ENCODE measurements at places on chromosomes 3 and 15.

DNA sequence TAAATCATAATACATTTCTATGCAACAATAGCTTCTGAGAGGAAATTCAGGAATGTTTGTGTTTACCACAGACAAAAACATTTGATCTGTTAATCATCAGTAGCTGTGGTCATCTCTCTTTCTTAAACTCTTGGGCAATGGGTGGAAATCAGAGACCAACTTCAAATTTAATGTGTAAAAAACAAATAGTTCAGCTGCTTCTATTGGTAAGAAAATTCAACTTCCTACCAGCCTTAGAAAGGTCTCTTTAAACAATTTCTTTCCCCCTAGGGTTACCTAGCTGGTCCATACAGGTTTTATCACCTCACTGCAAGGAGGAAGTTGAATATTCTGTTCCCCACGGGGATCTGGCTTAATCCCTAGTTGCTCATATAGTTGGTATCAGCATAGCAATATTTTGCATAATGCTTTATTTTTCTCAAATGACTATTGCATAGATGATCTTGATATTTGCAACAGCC lies 20.3 kb upstream of the PPP4R2 start:
- no peaks in the 10 kb centered on the region for H3K36me3 ChIP-seq
- DNase-seq: no peak
- no peak overlapping the region for H3K27ac ChIP-seq
- H3K4me3 ChIP-seq: no peak overlapping the region
- peaks cover 22% of the 10 kb centered on the region for H3K4me1 ChIP-seq

DNA sequence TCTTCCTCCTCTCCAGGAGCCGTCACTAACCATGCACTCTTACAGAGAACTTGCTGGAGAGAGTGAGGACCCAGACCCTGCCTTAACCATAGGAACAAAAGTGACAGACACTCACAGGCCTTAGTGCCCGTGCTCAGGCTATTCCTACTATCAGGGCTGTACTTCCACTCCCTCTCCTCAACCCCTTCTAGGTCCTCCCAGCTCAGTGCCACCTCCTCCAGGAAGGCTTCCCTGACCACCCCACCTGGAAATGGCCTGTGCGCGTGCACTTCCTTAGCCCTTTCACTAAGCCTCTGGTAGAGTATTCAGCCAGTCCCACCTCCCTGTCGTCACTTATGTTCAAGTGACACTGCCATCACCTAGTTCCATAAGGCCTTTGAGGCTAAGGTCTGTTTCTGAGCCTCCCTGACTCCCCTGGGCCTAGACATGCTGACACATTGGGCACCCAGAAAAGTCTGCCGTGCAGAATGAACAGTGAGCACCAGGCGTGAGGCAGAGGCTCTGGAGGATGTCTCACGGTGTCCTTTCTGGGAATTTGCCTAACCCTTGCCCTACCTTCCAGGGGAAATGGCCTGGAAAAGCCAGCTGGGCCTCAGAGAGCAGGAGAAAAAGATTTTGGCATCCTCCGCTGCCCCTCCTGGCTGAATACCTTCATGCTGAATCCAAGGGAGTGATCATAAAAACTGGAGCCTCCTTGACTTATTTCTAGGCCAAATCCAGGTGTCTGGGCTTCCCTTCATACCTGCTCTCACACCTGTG lies 108.6 kb upstream of the SMAD3 start:
- H3K4me1 ChIP-seq: peaks cover 5% of the 10 kb centered on the region
- no peak overlapping the region for H3K27ac ChIP-seq
- peaks cover 3% of the 10 kb centered on the region for H3K27me3 ChIP-seq
- H3K36me3 ChIP-seq: no peaks in the 10 kb centered on the region

DNA sequence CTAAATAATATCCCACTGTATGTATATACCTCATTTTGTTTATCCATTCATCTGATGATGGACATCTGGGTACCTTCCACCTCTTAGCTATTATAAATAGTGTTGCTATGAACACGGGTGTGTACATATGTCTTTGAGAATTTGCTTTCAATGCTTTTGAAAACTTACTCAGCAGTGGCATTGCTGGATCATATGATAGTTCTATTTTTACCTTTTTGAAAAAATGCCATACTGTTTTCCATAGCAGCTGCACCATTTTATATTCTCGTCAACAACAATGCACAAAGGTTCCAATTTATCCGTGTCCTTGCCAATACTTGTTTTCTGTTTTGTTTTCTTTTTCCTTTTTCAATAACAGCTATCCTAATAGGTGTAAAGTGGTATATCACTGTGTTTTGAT lies 77.1 kb downstream of the PEAK1 start:
- no peaks in the 10 kb centered on the region for H3K27me3 ChIP-seq
- no peak overlapping the region for H3K4me3 ChIP-seq
- no peak overlapping the region for H3K27ac ChIP-seq
- H3K36me3 ChIP-seq: peaks cover 41% of the 10 kb centered on the region
- peaks cover 7% of the 10 kb centered on the region for H3K4me1 ChIP-seq

GRCh38 chr3:50542177-50543034 lies 25.1 kb downstream of the C3orf18 start:
- no peak overlapping the region for H3K27ac ChIP-seq
- peaks cover 14% of the 10 kb centered on the region for H3K27me3 ChIP-seq
- H3K4me1 ChIP-seq: no peaks in the 10 kb centered on the region
- no peaks in the 10 kb centered on the region for H3K36me3 ChIP-seq
- H3K4me3 ChIP-seq: no peak overlapping the region
- peak; percentile 69 for DNase-seq

DNA sequence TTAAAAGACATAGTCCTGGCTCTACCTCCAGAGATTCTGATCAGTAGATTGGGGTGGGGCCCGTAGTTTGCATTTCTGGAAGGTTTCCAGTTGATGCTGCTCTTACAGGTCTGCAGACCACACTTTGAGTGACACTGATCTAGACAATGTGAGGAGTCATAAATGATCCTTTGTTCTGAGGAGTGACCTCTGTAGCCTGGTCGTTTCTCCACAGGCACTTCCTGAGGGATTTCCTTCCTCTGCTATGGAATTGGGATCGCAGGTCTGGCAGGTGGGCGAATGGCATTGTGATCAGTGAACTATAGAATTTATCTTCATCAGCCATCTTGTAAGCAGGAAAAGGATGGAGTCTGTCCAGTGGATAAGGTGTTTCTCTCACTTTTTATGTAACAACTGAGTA lies 5.5 kb downstream of the GFM1 start:
- H3K27me3 ChIP-seq: no peaks in the 10 kb centered on the region
- H3K27ac ChIP-seq: no peak overlapping the region
- DNase-seq: no peak
- H3K36me3 ChIP-seq: peaks cover 45% of the 10 kb centered on the region

DNA sequence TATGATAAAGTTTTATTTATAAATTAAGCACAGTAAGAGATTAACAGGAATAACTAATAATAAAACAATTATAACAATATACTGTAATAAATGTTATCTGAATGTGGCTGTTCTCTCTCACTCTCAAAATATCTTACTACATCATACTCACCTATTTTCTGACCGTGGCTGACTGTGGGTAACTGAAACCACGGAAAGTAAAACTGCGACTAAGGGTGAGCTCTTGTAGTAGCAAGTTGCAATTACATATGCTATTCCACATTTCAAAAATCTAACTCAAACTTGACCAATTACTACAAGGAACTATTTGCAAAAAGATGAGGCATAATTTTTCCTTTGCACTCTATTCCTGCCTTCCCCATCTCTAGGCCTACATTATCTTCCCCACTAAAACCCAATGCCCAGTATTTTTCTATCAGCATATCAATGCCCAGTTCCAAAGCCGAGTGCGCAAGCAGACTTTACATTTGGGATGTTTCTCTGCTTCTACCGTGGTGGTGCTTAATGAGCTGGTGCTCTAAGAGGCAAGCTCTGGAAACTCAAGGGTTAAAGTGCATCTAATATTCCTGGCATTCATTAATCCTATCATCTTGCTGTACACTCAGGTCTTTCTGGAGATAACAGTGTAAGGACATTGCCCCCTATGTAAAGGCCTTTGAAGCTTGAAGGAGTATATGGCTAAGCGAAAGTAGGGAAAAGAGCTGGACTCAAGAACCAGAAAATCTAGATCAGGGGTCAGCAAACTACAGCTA lies 6.7 kb downstream of the PCYT1A start:
- peaks cover 64% of the 10 kb centered on the region for H3K4me1 ChIP-seq
- H3K36me3 ChIP-seq: peaks cover 4% of the 10 kb centered on the region
- no peak overlapping the region for H3K4me3 ChIP-seq
- no peak for DNase-seq

GRCh38 chr3:41103200-41103599 lies 96.1 kb upstream of the CTNNB1 start:
- no peaks in the 10 kb centered on the region for H3K27me3 ChIP-seq
- H3K36me3 ChIP-seq: no peaks in the 10 kb centered on the region
- H3K4me3 ChIP-seq: no peak overlapping the region
- DNase-seq: no peak
- H3K4me1 ChIP-seq: no peaks in the 10 kb centered on the region

DNA sequence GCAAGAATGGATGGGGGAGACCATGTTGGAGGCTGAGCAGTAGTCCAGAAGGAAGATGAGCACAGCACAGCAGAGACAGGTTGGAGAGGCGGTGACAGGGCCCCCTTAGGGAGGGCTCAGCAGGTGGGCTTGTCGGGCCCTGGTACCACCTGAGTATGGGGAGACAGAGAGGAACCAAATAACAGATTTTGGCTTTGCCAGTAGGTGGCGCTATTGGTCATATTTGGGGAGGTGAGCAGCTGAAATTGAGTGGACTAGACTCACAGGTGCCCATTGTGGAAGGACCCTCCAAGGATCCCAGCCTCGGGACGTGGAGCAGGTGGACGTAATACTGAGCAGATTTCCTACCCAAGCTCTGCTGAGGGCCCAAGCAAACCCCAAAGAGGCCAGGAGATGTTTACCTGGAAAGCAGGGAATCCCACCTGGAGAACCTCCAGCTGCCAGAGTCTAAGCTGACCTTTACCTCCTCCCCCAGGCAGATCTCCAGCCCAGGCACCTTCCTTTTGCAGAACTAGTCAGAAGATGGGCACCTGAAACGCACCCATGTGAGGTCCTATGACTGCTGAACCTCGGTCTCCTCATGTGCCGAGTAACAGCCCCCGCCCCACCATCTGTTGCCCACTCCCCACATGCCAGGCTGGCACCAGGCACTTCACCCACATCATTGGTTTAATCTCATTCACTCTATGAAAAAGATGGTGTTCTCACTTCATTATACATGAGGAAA lies 24.6 kb upstream of the CORO2B start:
- H3K36me3 ChIP-seq: no peaks in the 10 kb centered on the region
- H3K4me3 ChIP-seq: no peak overlapping the region
- H3K4me1 ChIP-seq: peaks cover 7% of the 10 kb centered on the region
- H3K27ac ChIP-seq: no peak overlapping the region
- peaks cover 52% of the 10 kb centered on the region for H3K27me3 ChIP-seq

DNA sequence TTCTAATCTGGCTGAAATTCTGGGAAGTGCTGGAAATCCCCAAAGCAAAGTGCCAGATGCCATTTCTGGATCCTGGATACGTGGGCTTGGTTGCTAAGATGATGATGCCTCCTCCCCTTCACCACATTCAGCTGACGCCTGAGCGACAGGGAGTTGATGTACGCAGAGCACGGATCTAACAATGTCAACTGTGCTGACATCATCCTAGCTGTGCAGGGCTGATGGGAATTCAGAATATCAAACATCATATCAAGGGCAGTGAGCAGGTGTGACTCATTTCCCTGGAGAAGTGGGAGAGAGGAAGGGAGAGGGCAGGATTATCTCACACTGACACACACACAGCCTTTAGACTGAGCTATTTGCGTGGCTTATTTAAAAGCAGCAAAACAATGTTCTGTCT lies 92.6 kb upstream of the ZBTB20 start:
- H3K27me3 ChIP-seq: no peaks in the 10 kb centered on the region
- H3K4me1 ChIP-seq: no peaks in the 10 kb centered on the region
- no peak for DNase-seq
- no peaks in the 10 kb centered on the region for H3K36me3 ChIP-seq
- H3K4me3 ChIP-seq: no peak overlapping the region

GRCh38 chr15:30991255-30992235 lies at the start of gene MTMR10:
TSS of gene MTMR10 (minus strand) at chr15:30991628. CDS start at chr15:30991506, 122 bp downstream.
- H3K27ac ChIP-seq: peak within 1 kb of the TSS; percentile 84
- H3K27me3 ChIP-seq: no peaks in the 10 kb centered on the region
- peak within 1 kb of the TSS; percentile 86 for H3K4me3 ChIP-seq
- H3K36me3 ChIP-seq: peaks cover 3% of the 10 kb centered on the region

- H3K27ac ChIP-seq: no peak overlapping the region
- peaks cover 2% of the 10 kb centered on the region for H3K27me3 ChIP-seq
- H3K4me1 ChIP-seq: no peaks in the 10 kb centered on the region
Observed at GRCh38 chr3:69848113-69848512, 108.8 kb downstream of the MITF start.

DNA sequence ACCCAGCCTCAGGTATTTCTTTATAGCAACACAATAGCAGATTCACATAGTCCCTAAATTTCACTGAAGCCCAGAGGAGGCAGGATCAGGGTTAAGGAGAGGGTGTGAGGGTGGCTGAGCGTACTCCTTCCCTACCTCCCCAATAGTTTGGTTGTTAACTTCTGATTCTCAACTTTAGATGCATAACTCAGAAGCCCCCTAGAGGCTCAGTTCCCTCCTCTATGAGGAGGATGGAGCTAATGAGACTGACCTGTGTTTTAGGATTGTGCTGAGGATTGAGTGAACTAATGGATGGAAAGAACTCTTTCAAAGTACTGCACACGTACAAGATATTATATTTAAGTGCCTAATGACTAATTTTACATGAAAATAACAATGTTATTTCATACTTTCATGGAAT lies 249.3 kb upstream of the SOX14 start:
- no peak for DNase-seq
- no peaks in the 10 kb centered on the region for H3K27me3 ChIP-seq
- H3K4me1 ChIP-seq: no peaks in the 10 kb centered on the region
- H3K36me3 ChIP-seq: no peaks in the 10 kb centered on the region

- peaks cover 48% of the 10 kb centered on the region for H3K4me1 ChIP-seq
- H3K36me3 ChIP-seq: peaks cover 7% of the 10 kb centered on the region
- peak overlapping the region; percentile 79 for H3K27ac ChIP-seq
- H3K27me3 ChIP-seq: no peaks in the 10 kb centered on the region
Observed at GRCh38 chr15:67174864-67175573, 79.4 kb downstream of the AAGAB start.

DNA sequence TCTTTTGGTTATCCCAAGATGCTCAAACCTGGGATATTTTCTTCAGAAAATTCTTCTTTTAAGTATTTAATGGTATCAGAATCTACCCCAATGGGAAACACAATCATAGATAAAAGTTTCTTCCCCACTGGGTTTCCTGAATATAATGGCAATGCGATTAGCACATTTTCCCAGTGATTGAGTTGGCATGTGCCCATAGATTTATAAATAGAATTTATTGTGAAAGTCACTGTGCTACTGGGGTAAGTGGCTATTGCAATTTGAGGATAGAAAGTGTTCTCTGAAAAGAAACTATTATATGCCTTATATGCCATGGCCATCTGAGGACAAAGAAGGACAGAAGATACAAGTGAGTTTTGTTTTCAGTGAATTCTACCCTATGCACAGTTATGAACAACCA lies 99.0 kb upstream of the RBMS3 start:
- no peaks in the 10 kb centered on the region for H3K27me3 ChIP-seq
- H3K4me3 ChIP-seq: no peak overlapping the region
- H3K27ac ChIP-seq: no peak overlapping the region
- no peak for DNase-seq
- H3K4me1 ChIP-seq: peaks cover 34% of the 10 kb centered on the region

- H3K36me3 ChIP-seq: no peaks in the 10 kb centered on the region
- DNase-seq: no peak
- no peak overlapping the region for H3K27ac ChIP-seq
- no peak overlapping the region for H3K4me3 ChIP-seq
Observed at GRCh38 chr3:3184876-3185275, 5.4 kb upstream of the CRBN start.

Measured in activated naive CD8-positive, alpha-beta T cell treated with anti-CD3 and anti-CD28 coated beads, Interleukin-2, amount 50 U/mL, for 24 hours (primary cell).